ENCODE measurements at places on chromosomes 1 and 21.
A peak's percentile ranks its signal among the peaks of the same experiment; 100 is the strongest.

- DNase-seq = no peak
Observed at GRCh38 chr1:3717041-3717714, 35.1 kb upstream of the CCDC27 start.

GRCh38 chr1:176602388-176603004 is 139.5 kb downstream of the PAPPA2 start:
- DNase-seq = no peak

DNA sequence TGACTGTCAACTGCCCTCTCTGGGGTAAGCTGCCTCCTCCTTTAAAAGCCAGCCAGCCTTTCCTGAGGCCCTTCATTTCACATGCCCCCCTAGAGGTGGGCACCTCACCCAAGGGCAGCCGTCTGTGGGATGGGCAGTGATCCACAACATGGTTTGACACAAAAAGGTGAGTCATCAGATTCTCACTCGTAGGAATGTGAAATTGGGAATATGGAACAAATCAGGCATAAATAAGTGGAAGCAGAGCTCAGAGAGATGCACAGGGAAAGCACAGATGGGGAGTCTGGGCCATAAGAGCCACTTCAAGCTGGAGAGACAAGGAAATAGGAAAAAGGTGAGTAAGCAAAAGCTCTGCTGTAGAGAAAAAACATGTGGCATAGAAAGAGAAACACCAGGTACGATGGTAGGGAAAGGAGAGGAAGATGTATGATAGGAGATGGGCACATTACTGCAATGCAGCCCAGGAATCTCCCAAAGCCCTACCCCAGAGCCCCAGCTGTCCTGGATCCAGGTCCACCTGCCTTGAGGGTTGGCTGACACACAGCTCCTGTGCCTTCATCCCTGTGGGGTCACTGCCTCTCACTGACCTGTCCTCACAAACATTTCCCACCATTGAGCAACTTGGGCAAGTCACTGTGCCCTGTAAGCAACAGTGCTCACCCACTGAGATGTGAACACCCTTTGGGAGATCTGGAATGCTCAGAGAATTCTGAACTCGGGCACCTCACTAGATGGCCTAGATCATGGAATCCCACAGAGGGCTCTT is 86.6 kb downstream of the ASTN1 start:
- DNase-seq = no peak

DNA sequence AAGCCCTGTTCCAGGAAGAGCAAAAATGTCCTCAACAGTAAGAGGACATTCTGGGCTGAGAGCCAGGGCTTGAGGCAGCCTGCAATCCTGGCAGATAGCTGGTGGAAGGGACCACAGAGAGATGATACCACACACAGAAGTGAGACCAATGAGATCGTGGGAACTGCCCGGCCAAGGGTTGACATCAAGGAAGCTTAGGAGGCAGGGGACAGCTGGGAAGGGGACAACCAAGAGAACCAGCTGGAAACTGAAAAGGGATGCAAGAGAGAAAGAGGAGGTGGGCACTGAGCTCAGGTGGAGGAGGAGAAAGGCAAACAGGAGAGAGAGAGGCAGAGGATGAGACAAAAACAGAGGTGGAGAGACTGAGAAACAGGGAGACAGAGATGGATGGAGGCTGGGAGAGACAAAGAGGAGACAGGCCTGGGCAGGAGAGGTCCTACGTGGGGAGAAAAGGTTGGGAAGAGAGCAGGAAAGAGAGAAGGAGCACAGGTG is 9.2 kb downstream of the PDZK1IP1 start:
- no peak for DNase-seq

GRCh38 chr21:37967036-37967435 is 50.8 kb upstream of the KCNJ6 start:
- no peak for DNase-seq

DNA sequence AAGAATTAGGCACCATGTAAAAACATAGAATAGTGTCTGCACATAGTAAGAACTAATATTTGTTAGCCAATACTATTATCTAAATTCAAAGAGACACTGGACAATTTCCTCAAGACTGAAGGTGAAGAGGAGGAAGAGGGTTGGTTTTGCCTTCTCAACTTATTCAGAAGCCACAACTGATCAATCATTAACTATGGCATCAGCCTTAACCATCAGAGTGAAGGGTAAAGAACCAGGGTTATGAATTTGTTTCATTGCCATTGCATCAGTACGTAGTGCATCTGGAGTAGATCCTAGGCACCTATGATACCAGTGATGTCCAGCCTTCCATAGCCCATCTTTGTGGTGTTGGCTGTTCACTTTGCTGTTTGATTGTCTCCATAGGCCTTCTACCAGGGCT is 421.7 kb upstream of the DEPDC1 start:
- DNase-seq = no peak

GRCh38 chr1:110309767-110310166 is 29.4 kb upstream of the RBM15 start:
- no peak for DNase-seq

DNA sequence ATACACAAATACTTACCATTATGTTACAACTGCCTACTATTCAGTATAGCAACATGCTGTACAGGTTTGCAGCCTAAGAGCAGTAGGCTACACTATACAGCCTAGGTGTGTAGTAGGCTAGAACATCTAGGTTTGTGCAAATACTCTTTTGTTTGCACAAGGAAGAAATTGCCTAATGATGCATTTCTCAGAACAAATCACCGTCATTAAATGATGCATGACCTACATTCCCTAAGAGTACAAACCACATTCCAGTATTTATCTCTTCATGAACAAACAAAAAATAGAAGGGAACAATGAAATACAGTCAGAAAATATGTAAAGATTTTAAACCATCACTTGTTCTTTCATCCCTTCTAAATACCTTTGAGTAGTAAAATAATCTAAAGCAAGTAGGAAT is 109.7 kb upstream of the HP1BP3 start:
- no peak for DNase-seq

DNA sequence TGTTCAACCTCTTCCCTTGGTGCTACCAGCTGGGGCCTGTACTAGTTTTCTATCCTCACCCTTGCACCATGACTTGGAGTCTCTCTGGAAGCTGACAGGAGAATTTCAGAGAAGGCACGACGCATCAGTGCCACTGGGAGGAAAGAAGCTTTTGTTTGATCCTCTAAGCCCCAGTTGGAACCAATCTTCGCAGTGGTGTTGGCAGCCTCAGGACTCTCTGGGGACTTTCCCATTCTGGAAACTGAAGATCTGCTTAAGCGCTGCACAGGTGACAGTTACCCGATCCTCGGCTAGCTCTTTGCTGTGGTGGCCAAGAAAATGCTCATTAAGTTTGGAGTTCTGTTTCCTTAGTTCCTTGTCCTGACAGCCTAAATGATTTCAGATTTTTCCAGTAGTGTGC is 222.3 kb downstream of the RHOU start:
- no peak for DNase-seq

DNA sequence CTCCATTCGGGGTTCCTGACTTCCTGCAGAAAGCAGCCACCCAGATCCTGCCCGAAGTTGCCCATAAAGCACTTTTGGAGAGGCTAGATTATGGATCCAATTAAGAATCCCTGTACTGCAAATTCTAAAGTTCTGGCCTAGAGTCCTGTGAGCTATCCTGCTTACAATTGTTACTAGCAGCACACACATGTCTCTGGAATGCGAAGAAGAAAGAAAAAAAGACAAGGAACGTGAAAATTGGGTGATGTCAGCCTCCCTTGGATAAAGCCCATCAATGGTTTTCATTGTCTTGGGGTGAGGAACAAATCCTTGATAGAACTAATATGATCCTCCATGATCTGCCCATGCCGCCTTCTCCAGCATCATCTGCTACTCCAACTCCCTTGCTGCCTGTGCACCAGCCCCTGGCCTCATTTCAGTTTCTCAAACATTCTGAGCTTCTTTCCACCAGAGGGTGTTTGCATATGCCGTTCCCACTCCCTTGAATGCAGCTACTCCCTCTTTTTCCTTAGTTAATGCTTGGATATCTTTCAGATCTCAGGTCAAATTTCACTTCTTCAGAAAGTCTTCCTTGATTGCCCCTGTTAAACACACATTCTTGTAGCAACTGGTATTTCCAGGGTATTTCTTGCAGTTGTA is 94.0 kb downstream of the ST6GALNAC5 start:
- DNase-seq = no peak

DNA sequence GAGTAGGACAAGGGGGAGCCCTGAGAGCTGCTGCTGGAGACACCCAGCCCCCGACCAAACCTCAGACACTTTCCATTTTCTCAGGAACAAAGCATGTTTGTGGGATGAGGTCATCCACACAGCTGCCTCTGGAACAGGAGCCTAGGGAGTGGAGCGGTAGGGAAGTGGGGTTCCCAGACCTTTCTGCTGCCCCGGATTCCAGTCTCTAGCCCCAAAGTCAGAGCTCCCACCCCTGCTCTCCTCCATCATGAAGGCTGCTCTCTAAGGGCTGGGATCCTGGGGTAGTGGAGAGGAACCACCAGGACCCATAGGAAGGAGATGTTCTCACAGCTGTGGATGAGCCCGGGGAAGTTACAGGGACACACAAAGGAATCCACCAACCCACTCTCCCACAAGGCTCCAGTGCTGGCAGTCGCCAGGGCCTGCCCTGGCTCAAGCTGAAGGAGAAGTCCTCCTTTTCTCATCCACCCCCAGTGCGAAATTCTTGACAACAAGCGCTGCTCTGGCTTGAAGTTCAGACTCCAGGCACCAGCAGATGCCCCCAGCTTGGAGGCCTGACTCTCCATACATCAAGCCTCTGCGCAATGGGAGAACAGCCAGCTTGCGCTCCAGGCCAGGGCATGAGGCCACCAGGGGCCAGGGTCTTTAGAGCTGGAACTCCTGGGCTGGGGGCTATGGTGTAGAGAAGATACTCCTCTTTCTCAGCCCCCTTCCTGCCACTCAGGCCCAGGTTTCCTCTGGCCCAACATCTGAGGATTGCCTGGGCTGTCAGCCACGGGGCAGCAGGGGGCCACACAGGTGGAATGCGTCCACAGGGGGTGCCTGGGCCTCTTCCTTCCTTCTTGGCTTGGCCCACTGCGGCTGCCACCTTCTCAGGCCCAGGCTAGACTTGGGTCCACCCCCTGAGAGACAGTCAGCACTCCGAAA is 4.5 kb downstream of the FHL3 start:
- DNase-seq = no peak

DNA sequence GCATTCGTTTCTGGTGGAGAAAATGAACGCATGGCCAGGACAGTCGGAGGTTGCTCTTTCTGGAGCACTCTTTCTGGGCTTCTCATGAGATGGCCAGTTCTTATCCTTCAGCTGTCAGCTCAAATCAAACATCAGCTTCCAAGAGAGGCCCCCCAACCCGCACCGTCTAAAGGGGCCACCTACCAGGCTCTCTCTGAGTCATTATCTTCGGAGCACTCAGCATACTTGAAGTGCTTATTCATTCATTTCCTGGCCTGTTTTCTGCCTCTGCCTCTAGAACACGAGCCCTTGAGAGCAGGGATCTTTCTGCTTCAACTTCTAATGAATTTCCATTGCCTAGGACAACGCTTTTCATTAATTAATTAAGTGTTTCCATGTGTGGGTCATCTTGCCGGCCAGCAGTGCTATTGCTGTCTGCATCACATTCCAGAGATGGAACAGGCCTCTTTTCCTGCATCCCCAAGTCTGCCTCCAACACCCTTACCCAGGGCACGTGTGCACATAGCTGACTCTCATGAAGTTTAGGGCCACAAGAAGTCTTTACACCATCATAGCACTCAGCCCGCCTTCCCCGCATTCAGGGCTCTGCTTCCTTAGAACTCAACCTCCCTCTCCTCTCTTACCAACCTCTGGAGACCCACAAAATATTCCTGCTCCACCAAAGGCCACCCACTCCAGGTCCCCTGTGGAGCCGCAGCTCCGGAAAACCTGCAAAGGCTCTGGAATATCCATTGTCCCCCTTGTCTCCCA is 52.1 kb upstream of the LAPTM5 start:
- no peak for DNase-seq

DNA sequence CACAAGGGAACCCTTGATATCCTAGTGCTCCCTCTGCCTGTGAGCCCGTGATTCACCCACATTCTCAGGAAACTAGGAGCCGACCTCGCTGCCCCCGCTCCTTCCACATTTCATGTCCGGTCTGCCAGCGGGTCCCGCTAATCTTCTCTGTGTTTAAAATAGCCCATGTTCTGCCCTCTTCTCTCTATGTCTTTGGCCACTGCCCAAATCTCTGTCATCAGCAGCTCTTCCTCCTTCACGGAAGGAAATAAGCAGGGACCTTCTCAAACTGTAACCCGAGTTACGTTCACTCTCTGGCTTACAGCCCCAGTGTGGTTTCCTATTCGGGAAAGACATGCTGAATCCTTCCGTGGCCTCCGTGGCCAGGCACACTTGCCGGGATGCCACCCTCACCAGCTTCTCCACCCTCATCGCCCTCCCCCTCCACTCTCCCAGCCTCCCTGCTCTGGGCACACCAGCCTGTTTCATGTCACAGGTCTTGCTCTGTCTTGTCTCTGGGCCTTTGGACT is 21.1 kb upstream of the UBXN10 start:
- no peak for DNase-seq

- DNase-seq = no peak
Observed at GRCh38 chr1:224489534-224490365, 55.2 kb upstream of the WDR26 start.

- peak; percentile 42 for DNase-seq
Observed at GRCh38 chr1:12618965-12619791, 1.2 kb upstream of the DHRS3 start.

Measured in stimulated activated CD8-positive, alpha-beta memory T cell treated with anti-CD3 and anti-CD28 coated beads, Interleukin-7, amount 100 ng/mL, for 24 hours (primary cell).